ENCODE measurements at places on chromosomes 5 and 9. TPM values are rescaled to one million over a fixed set of nuclear protein-coding genes. Genes with fewer than 3 reads are reported as not detected.

Gene TLX3
- total RNA-seq: not detected

- no peak for DNase-seq
Measured at GRCh38 chr5:127068493-127069214, 4.6 kb downstream of the C5orf63 start.

- DNase-seq: no peak
Measured at GRCh38 chr5:36277521-36278176, 24.1 kb downstream of the RANBP3L start.

GRCh38 chr5:96904054-96904931, 28.0 kb downstream of the ERAP2 start:
- no peak for DNase-seq
